ENCODE measurements at places on chromosomes 11 and 22.

GRCh38 chr22:33861216-33861875 lies 58.9 kb downstream of the LARGE1 start:
- DNase-seq = no peak

- no peak for DNase-seq
Measured at GRCh38 chr11:81913793-81914192, 819.9 kb downstream of the FAM181B start.

DNA sequence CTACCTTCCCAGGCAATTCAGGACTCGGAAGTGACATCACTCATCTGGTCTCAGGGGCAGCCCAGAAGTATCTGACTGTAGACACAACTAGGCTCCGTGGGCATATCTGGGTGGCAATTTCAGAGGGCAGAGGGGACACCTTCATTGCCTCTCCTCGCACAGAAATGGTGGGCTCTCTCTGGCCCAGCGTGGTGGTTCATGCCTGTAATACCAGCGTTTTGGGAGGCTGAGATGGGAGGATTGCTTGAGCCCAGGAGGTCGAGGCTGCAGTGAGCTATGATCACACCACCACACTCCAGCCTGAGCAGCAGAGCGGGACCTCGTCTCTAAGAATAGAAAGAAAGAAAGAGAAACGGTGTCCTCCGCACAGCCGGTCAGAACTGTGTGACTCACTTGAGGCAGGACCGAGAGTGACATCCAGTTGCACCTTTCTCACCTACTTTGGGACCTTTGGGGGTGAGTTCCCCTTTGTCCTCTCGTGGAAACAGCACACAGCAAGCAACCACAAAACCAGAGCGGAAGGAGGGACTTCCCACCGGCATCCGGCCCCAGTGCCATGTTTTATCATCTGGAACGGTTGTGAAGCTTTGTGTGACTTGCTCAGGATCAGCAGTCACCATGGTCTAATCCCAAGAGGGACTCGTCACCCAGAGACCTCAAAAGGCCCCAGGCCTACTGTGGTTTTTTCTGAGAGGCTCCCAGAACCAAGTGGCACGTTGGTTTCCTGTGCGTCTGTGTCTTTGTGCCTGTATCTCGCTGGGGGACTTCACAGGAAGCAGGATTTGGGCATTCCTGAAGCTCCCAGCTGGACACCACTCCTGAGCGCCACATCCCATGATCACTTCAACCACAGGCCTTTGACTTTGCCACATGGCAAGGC lies 38.4 kb upstream of the EMID1 start:
- DNase-seq = no peak

DNA sequence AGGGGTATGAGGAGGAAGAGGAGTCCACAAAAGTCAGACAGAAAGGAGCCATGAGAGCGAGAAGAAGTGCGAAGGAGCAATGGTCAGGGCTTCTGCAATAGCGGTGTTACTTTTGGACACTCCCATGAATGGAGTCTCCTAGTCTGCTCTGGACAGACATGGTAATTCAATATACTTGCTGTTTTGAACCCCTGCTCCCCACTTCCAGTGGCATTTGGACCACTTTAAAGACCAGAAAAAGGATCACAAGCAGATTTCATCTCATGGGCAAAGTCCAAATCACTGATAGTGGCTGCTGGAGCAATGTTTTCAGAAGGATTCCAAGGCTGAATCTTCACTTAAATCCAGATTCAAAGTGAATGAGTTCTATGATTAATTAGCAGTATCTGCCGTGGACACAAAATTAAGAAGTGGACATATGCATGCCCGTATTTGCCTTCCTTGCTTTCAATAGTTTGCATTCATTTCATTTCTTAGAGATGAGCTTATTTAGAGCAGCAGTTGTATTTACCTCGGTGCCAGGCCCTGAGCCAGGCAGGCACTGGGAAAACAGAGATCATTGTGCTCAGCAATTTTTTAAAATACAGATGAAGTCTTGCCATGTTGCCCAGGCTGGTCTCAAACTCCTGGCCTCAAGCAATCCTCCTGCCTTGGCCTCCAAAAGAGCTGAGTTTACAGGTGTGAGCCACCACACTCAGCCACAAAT lies 72.0 kb downstream of the SLC1A2 start:
- DNase-seq = no peak

DNA sequence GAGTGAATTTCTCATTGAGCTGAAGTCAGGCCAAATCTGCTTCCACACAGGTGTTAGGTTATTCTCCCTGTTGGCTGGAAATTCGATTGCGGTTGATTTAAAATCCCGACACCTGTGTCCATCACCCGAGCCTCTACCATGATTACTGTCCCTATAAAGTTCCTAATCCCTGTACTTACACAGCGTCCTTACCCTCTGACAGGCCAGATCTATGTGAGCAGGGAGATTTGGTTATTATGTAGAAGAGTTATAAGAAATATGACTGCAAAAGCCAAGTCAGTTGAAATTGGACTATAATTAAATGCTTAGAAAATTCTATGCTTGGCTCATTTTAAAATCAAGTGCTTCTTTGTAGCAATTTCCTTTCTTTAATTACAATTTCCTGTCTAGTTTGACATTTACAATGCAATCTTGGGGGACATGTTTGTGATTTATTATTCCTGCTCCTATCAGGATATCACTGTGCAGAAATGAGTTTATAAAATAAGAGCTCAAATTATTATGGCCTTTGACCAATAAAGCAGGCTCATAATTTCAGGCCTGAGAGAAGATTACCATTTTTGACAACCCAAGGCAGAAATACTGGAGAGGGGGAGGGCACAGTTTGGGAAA lies 32.5 kb upstream of the LMO1 start:
- DNase-seq = no peak
